MCF 10A (cell line): ENCODE measurements at places on chromosomes 5 and 9. TPM values are rescaled to one million over a fixed set of nuclear protein-coding genes. Genes with fewer than 3 reads are reported as not detected.

DNA sequence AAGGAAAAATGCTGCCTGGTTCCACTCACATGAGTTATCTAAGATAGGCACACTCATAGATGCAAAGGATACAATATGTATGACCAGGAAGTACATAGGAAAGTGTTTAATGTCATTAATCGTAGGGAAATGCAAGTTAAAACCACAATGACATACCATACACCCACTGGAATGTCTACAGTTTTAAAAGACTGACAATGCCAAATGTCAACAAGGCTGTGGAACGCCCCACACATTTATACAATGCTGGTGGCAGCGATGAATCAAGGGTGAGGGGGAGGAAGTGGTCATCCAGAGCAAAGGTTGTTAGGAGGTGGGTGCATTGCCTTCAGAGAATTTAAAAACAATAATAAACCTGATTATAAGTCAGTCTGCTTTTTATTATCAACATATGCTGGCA, 437.8 kb downstream of the ARHGEF28 start:
- peak; percentile 64 for DNase-seq

- no peak for DNase-seq
Observed at GRCh38 chr5:187617-188451, 3.5 kb upstream of the LRRC14B start.

- DNase-seq, result no peak
Observed at GRCh38 chr9:34684145-34684544, 6.9 kb downstream of the CCL19 start.

Gene PTGS1
- total RNA-seq, result 0.20 and 0.70 TPM in 2 replicates

Gene GPR150
- not detected in 2 replicates for total RNA-seq
